ENCODE measurements at places on chromosomes 6 and 20. TPM values are rescaled to one million over a fixed set of nuclear protein-coding genes. Genes with fewer than 3 reads are reported as not detected.

The FAM162B gene
- total RNA-seq = not detected

DNA sequence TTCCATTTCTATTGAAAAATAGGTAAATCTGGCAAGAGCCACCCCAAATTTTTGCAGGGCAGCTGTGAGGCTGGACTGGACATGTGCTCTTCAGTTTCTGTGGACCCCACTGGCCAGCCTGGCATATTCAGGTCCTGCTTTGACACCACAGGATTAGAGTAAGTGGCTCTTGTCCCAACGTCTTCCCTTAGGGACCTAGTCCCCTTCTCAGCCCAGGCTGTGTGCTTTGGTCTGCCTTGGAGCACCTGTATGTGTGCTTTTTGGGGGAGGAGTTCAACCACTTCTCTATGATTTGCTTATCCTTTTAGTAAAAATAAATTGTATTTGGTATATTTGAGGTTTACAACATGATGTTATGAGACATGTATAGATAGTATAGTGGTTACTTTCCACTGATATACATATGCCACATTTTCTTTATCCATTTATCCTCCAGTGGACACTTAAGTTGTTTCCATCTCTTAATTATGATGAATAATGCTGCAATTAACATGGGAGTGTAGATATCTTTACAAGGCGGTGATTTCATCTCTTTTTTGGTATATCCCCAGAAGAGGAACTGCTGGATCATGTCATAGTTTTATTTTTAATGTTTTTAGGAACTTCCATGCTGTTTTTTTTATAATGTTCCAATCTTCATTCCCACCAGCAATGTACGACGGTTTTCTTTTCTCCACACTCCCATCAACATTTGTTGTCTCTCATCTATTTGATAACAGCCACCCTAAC, 167.8 kb upstream of the UST start:
- DNase-seq = no peak

DNA sequence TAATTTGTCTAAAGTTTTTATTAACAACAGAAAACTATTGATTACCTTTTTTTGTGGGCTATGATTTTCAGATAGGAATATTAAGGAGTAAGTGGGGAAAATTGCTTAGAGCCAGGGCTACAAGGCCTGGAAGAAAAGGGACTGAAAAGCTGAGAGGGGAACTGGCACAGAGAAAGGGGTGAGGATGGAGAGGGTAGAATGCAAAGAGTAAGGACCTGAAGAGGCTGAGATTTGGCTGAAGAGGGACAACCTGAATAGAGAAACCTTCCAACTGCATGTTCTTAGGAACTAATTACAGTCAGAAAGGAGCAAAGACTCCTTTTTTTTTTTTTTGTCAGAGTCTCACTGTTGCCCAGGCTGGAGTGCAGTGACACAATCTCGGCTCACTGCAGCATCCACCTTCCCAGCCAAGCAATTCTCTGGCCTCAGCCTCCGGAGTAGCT, 16.7 kb downstream of the BTN2A1 start:
- no peak for DNase-seq

GRCh38 chr6:131051341-131051740, 11.7 kb downstream of the EPB41L2 start:
- DNase-seq = no peak

GRCh38 chr6:89139509-89140346, 6.1 kb upstream of the PM20D2 start:
- peak; percentile 36 for DNase-seq

All from M059J (cell line).